ENCODE measurements at places on chromosomes 16 and 17. TPM values are rescaled to one million over a fixed set of nuclear protein-coding genes. Genes with fewer than 3 reads are reported as not detected.
A peak's percentile ranks its signal among the peaks of the same experiment; 100 is the strongest.

DNA sequence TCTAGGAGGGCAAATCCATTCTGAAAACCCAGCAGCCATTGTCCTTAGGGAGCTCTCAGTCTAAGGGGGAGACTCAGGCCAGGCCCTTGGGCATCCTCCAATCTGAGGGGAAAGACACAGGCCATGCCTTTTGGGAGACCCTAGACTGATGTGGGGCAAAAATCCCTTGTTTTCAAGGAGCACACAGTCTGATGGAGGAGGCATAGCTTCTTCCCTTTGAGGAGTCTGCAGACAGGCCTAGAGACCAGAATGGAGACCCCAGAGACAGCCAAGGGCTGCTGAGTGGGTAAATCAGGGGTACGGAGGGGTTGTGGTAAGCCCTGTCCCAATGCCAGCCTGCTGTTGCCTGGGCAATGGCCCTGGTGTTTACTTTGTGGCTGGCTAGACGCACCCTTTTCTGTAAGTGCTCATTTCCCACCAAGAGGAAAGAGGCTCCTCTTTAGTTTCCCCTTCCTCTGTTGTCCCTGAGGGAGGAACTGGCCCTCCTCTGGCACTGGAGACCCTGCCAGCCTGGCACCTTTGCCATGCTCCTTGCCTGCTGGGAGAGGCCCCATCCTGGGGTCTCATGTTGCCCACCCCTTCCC is 19.3 kb downstream of the ARHGAP23 start:
- H3K4me1 ChIP-seq: peaks cover 43% of the 10 kb centered on the region
- no peaks in the 10 kb centered on the region for H3K36me3 ChIP-seq
- H3K4me3 ChIP-seq: no peak overlapping the region
- no peaks in the 10 kb centered on the region for H3K27me3 ChIP-seq

DNA sequence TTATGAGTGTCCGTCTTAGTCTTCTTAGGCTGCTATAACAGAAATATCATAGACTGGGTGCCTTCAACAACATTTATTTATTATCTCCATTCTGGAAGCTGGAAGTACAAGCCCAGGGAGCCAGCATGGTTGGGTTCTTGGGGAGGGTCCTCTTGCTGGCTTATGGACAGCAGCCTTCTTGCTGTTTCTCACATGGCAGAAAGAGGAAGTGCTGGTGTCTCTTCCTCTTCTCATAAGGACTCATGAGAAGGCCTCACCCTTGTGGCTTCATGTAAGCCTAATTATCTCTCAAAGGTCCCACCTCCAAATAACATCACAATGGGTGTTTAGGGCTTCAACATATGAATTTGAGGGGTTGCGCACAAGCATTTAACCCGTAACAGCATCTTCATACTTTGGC is 207.0 kb upstream of the COX10 start:
- H3K4me3 ChIP-seq: no peak overlapping the region
- H3K36me3 ChIP-seq: no peaks in the 10 kb centered on the region
- no peaks in the 10 kb centered on the region for H3K4me1 ChIP-seq
- DNase-seq: no peak

DNA sequence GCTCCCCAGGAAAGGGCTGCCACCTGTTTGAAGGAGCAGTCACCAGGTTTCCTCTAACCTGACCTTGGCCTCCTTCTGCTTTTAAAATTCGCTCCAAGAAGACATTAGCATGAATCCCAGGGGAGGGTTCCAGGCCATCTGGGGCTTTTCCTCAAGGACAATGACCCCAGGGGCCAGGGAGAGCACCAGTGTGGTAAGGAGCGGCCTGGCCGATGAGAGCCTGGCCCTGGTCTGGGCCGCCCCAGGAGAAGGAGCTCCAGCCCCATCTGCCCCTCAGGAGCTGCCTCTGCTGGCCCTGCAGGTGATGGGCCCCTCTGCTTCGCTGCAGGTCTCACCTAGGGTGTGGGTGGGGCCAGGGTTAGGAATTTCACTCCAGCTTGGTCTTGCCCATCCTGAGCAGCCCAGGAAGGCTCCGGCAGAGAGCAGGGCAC is 209.2 kb upstream of the TNRC6C start:
- H3K27me3 ChIP-seq: no peaks in the 10 kb centered on the region
- H3K4me1 ChIP-seq: no peaks in the 10 kb centered on the region

- DNase-seq: no peak
- H3K4me3 ChIP-seq: no peak overlapping the region
- peaks cover 45% of the 10 kb centered on the region for H3K4me1 ChIP-seq
- no peaks in the 10 kb centered on the region for H3K36me3 ChIP-seq
Observed at GRCh38 chr17:15255713-15256454, 9.2 kb downstream of the PMP22 start.

- no peak overlapping the region for H3K4me3 ChIP-seq
- no peaks in the 10 kb centered on the region for H3K36me3 ChIP-seq
- no peaks in the 10 kb centered on the region for H3K27me3 ChIP-seq
Observed at GRCh38 chr16:67954421-67955196, 10.7 kb upstream of the LCAT start.

- no peak overlapping the region for H3K4me3 ChIP-seq
- H3K27me3 ChIP-seq: peaks cover 44% of the 10 kb centered on the region
- no peak overlapping the region for H3K27ac ChIP-seq
Observed at GRCh38 chr16:54280751-54281150, 5.8 kb downstream of the IRX3 start.

- H3K4me1 ChIP-seq: peaks cover 58% of the 10 kb centered on the region
- H3K4me3 ChIP-seq: no peak overlapping the region
- no peaks in the 10 kb centered on the region for H3K36me3 ChIP-seq
- DNase-seq: no peak
- H3K27me3 ChIP-seq: no peaks in the 10 kb centered on the region
Observed at GRCh38 chr17:18319604-18320256, 4.6 kb downstream of the SMCR8 start.

DNA sequence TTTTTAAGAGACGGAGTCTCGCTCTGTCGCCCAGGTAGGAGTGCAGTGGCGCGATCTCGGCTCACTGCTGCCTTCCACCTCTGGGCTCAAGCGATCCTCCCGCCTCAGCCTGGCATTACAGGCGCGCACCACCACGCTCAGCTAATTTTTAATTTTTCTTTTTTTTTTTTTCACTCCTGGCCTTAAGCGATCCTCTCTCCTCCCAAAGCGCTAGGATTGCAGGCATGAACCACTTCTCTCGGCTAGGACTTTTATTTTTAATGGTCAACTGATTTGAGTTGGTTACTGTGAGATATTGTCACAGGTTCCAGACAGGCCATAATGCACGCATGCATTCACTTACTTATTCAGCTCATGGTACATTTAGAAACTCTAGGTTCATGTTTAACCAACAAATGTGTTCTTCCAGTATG is 888 bp downstream of the PIGW start:
- H3K27me3 ChIP-seq: no peaks in the 10 kb centered on the region
- DNase-seq: no peak
- H3K4me3 ChIP-seq: peak overlapping the region; percentile 83
- H3K27ac ChIP-seq: peak overlapping the region; percentile 83
- no peaks in the 10 kb centered on the region for H3K36me3 ChIP-seq

DNA sequence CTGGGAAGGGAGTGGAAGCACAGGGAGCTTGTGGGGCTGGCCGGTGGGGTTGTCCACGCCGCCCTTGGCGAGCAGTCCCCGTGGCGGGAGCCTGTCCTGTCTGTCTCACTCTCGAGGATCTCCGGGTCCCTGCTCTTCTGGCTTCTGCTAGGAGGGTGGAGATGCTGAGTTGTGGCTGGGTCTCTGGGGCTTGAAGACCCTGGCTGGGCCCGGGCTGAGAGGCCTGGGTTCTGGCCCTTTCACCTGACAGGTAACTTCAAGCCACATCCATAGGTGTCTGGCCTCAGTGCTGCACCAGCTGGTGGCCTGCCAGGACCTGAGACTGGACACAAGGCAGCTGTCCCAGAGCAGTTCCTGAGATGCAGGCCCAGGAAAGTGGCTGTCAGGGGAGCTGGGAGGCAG is 46.7 kb downstream of the PRMT7 start:
- peaks cover 28% of the 10 kb centered on the region for H3K4me1 ChIP-seq
- peaks cover 34% of the 10 kb centered on the region for H3K36me3 ChIP-seq
- no peak for DNase-seq
- H3K4me3 ChIP-seq: no peak overlapping the region
- H3K27ac ChIP-seq: peak overlapping the region; percentile 19

- no peaks in the 10 kb centered on the region for H3K27me3 ChIP-seq
- no peaks in the 10 kb centered on the region for H3K36me3 ChIP-seq
- H3K27ac ChIP-seq: no peak overlapping the region
Observed at GRCh38 chr16:79272141-79272577, 328.4 kb downstream of the MAF start.

- H3K36me3 ChIP-seq: no peaks in the 10 kb centered on the region
- no peak overlapping the region for H3K27ac ChIP-seq
- H3K27me3 ChIP-seq: no peaks in the 10 kb centered on the region
- peaks cover 11% of the 10 kb centered on the region for H3K4me1 ChIP-seq
- H3K4me3 ChIP-seq: no peak overlapping the region
- DNase-seq: no peak
Observed at GRCh38 chr16:30060346-30060745, 5.2 kb upstream of the ALDOA start.

- H3K36me3 ChIP-seq: no peaks in the 10 kb centered on the region
- no peak for DNase-seq
- no peaks in the 10 kb centered on the region for H3K27me3 ChIP-seq
- H3K4me1 ChIP-seq: peaks cover 6% of the 10 kb centered on the region
- no peak overlapping the region for H3K27ac ChIP-seq
Observed at GRCh38 chr17:43372273-43372911, 26.4 kb upstream of the ARL4D start.

The C17orf50 gene
- not detected for total RNA-seq

The KCNJ16 gene
- not detected for total RNA-seq

The TCAP gene
- total RNA-seq: 1.5 TPM

The OR2C1 gene
- not detected for total RNA-seq

The SNAI3 gene
- total RNA-seq: 0.57 TPM

Measured in adrenal gland (tissue), 19 donors.